ENCODE measurements at places on chromosomes 6 and 20.

DNA sequence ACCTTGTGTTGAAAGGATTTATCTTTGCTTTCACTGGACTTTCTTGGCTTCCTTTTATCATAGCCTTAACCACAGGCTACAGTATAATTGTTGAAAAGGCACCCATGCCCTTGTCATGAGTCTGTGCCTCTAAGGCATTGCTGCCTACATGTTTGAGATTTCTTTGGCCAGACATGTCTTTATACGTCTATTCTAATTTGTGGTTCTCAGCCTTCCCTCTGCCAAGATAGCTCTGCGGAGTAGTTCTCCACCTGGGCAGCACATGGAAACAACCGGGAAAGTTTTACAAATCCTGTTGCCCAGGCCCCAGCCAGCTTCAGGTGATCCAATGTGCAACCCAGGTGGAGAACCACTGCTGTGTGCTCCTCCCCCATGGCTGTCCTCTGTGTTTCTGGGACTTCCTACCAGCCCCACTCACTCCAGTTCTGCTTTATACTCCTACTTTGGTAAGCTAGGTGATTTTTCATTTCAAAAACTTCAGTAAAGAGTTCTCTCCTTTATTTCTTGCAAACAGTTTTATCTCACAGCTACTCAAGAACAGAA is 159.6 kb upstream of the MYLIP start:
- DNase-seq, result no peak

DNA sequence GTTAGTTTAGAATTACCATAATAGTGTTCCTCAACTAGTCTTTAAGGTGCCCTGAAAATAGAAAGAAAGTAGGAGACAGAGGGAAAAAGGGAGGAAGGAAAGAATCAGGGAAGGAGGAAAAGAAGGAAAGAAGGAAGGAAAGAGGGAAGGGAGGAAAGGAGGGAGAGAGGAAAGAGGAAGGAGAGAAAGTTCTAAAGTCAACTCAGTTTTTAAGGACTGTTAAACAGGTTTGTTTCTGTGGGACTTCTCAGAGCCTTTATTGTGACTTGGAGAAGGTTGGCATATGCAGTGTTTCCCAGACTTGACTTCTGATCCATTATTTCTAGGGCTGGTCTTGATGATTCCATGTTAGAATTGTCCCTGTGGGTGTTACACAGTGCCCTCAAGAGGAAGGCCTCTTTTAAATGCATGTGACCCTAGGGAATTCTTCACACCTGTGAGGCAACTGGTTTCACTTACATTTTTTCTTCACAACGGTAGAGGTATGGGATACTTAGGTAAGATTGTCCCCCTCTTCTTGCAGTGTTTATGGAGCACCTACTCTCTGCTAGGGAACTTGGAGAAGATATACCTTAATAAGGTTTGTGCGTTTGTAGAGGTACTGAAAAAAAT is 132.7 kb upstream of the GMDS start:
- no peak for DNase-seq

DNA sequence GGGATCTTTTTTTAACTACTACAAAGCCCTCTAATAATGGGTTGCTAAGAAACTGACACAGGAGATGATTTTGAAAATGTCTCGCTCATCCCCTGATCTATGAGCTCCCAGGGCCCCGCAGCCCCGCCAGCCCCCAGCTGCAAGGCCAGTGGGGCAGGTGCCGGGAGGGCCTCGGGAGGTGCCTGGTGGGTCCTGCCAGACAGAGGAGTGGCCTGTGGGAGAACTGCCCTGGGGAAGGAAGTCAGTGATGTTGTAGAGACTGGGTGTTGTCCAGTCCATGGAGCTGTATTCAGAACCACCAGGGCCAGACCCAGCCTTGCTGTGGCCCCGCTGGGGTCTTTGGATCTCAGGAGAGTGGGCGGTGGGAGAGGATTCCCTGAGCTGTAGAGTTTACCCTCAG is 258.7 kb downstream of the TAF4 start:
- no peak for DNase-seq

DNA sequence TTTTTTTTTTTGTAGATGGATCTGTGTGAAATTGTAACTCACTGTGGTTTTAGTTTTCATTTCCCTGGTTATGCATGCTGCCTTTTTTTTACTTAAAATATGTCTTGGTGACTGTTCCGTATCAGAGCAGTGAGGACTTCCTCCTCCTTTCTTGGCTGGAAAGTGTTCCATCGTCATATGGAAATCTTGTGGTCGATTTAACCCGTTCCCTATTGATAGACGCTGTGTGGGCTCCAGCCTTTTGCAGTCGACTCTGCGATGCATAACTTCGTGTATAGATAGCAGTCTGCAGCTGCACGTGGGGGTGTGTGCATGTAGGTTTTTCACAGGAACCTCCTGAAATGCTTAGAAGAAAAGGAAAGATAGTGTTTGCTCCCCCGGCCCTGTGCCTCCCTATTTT is 28.1 kb upstream of the PNPLA1 start:
- no peak for DNase-seq

GRCh38 chr6:152701081-152701862 is 3.6 kb downstream of the MYCT1 start:
- DNase-seq, result no peak

GRCh38 chr6:20840675-20841074 is 306.4 kb downstream of the CDKAL1 start:
- DNase-seq, result no peak

DNA sequence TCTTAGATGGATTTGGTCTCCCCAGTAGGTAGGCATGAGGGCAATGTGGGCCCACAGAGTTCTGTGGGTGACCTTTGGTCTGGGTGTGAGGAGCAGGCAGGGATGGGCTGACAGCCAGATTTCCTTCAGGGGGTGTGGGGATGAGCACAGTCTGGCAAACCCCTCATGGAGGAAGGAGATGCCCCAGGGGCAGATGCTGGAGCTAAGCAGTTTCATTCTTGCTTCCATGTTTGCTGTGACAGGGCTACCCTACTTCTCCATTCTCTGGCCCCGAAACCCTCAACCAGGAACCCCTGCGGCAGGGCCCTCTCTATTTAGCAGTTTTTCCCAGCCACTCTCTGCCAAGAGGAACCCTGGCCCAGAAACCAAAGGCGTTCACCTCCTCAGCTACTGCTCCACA is 40.4 kb downstream of the GCLC start:
- no peak for DNase-seq

GRCh38 chr20:61608275-61609085 is 356.4 kb downstream of the CDH4 start:
- no peak for DNase-seq

DNA sequence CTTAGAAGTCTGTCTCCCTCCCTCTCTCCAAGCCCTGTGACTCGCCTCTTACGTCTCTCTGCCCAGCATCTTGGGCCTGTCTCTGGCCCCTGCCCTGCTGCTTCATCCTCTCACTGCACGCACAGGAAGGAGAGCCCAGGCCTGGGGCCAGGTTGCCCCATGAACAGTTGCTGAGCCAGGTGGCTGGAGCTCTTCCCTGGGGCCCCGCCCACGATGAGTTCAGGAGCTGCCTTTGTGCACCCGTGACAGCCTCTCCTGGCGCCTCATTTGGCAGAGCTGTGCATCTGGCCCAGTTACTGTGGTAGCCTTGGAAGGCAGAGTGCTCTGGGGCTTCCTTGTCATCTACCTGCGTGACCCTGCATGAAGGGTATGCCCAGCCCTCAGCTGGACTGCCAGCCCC is 44.5 kb downstream of the SLC52A3 start:
- no peak for DNase-seq

DNA sequence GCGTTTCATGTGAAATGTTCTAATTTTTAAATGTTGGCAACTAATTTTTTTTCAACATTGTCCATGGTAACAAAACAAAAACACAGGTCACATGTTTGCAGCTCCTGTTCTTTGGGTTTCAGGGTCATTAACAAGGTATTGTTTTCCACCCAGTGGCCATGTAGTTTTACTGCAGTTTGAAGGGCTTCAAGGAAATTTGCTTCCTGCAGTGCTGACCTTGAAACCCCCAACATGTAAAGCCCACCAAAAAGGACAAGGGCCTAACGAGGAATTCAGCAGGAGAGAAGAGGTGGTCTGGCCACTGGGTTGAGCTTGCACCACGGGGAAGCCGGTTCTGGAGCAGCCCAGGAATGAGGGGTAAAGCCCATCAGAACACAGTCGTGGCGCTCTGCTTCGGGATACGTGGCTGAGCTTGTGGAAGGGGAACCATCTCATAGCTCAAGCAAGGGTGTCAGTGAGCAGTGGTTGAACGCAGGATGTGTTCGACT is 13.9 kb upstream of the KLHL31 start:
- no peak for DNase-seq

- DNase-seq, result no peak
Observed at GRCh38 chr6:338815-339262, 46.6 kb downstream of the DUSP22 start.

- peak; percentile 64 for DNase-seq
Observed at GRCh38 chr6:29723666-29724588, 693 bp downstream of the HLA-F start.

DNA sequence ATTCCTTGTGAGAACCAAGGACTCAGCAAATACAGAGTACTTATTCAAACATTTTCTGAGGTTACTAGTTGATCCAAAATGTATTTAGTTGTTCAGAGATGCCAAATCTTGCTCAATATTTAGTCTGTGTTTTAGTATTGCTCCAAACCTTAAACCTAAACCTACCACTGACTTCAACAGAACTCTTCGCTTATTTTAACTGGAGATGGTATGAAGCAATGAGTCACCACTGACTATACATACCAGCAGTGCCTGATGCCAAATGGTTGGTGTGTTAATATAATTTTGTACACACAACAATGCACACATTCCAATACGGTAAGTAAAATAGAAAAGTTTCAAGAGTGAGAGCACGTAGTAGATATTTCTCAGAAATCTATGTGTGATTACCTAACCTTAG is 1.9 kb upstream of the SPTLC3 start:
- DNase-seq, result no peak

DNA sequence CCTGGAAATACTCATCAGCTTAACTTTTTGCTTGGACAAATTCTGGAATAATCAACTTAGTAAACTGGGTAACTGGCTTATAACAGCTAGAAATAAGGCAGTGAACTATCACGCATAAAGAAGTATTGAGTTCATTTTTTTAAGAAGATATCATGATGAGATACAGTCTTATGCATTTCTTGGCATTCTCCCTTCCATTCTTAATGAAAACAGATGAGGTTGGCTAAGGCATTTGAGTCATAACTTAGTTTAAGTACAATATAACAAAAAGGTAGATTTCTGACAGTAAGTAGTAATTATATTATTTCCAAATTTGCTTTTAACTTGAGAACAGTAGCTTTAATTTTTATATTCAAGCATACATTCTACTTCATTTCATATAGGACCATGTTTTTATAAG is 56.1 kb downstream of the SAMD5 start:
- DNase-seq, result no peak

DNA sequence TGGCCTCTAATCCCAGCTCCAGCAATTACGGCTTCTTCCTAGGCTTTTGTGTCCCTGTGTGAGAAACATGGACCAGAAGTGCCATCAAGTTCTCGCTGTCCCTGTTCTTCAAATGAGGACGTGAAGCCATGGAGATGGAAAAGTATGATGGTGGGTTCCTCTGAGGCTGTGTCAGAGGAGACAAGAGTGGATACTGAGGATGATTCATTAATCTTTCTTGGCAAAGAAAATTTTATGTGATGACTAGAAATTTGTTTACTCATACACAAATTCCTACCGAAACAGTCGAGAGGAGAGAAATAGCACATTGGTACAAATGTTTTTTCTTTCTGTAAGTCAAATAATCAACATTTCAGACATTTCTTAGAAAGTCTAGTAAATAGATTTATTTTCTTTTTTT is 35.0 kb upstream of the PNRC1 start:
- no peak for DNase-seq

DNA sequence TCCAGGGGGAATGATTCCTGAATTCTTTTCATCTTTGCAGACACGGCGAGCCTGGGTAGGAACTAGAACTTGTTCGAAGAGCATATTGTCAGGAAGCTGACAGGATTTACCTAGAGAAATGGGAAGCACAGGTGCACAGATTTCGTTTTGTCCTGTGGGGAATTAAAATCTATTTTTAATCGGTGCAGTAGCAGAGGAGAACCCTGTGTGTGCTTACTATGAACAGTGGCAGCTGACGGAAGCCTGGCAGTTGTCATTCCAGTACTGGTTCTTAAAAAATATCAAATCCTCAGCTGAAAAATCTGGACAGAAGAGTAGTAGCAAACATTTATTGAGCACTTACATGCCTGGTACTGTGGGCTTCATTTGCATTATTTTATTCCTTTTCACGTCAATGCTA is 609.0 kb downstream of the QKI start:
- no peak for DNase-seq

GRCh38 chr6:170524172-170524502 is 29.0 kb downstream of the PSMB1 start:
- no peak for DNase-seq

DNA sequence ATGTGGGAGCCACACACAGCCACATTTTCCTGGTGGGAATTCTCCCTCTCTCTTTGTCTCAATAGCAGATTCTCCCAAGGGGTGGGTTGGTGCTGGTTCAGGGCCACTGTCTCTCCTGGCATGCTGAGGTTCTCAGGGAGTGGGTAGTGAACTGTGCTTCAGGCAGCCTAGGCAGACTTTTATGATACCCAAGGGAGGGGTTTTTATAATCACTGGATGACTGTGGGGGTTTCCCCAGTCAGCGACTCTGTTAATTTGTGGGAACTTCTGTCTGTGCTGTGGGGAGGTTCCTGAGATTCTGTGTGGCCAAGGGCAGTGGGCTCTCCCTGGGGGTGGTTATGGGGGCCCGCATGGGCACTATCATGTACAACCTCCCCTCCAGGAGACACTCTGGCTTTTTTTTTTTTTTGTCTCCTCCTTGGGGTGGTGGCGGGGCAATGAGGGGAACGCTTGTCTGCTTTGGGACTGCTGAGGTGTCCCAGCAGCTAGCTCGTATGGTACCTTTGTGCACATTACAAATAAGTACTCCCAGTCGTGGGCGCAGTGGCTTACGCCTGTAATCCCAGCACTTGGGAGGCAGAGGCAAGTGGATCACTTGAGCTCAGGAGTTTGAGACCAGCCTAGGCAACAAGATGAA is 10.0 kb downstream of the PTK7 start:
- no peak for DNase-seq

GRCh38 chr6:150322466-150322871 is 46.3 kb upstream of the IYD start:
- no peak for DNase-seq

- DNase-seq, result no peak
Observed at GRCh38 chr6:137754366-137754765, 112.7 kb upstream of the TNFAIP3 start.

- DNase-seq, result no peak
Observed at GRCh38 chr20:7470912-7471311, 469.3 kb downstream of the HAO1 start.

Measured in stimulated activated CD8-positive, alpha-beta memory T cell treated with anti-CD3 and anti-CD28 coated beads, Interleukin-7, amount 100 ng/mL, for 24 hours (primary cell).